ENCODE measurements at places on chromosomes 6 and 20.

DNA sequence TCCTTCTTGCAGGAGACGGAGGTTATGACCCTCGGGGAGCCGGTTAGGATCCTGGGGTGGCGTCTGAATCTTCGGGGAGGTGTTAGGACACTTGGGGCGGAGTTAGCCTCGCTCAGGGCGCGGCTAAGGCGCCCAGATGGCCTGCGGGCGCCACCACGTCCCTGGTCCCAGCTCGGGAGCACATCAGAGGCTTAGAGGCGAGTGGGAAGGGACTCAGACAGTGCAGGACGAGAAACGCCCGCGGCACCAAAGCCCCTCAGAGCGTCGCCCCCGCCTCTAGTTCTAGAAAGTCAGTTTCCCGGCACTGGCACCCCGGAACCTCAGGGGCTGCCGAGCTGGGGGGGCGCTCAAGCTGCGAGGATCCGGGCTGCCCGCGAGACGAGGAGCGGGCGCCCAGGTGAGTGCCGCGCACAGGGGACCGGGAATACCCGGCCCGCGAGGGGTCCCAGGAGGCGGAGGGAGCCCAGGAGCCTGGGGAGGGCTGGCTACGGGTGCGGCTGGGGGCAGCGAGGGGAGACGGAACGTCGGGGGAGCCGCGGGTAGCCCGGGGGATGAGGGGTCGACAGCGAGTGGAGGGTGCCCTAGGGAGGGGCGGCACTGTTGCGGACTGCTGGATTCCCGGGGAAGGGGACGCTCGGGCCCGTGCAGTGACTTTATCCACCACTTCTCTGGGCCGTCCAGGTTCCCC, at the start of gene HCK:
Gene HCK (plus strand): TSS at position 153 of the 688 bp plus-strand sequence.
- DNase-seq: no peak

DNA sequence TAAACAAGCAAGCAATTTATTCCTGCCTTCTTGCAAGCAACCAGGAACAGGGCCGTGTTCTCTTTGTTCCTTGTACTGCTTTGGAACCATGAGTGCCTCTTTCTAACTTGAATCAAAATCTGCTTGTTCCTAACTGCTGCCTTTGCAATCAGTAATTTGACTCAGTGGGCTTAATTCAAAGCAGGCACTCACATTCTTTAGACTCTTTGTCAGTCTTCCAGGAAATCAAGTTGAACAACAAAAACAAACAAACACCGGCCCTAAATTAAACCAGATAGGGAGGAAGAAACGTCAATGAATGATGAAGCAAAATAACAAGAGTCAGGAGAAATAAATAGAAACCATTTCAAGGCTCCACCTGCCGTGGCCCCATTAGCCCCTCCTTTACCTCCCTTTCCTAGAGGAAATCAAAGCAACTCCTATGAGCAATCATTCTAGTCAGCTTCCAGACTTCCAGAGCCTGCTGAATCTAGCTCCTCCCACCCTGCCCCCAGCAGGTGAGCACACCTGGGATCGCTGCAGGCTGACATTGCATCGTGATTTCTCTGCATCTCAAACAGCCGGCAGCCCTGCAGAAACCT, 582.2 kb upstream of the FLRT3 start:
- no peak for DNase-seq

GRCh38 chr20:19440660-19441527, 228.5 kb downstream of the SLC24A3 start:
- DNase-seq: no peak

- no peak for DNase-seq
These were observed 46.1 kb upstream of the PSMF1 start for GRCh38 chr20:1072258-1072657.

DNA sequence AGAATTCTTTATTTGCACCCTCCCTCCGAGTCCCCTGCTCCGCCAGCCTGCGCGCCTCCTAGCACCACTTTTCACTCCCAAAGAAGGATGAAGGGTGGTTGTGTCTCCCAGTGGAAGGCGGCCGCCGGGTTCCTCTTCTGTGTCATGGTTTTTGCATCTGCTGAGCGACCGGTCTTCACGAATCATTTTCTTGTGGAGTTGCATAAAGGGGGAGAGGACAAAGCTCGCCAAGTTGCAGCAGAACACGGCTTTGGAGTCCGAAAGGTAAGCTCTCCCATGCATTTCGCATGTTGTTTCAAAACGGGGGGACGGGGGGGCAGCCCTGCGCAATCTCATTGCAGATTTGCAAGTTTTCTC, 357 bp downstream of the PCSK2 start:
- no peak for DNase-seq

Data from NCI-H1694 treated with DMSO at 0.1 percent for 48 hours (cell line).